Omental fat pad (tissue), 4 donors: ENCODE measurements at places on chromosomes 6 and 20.

DNA sequence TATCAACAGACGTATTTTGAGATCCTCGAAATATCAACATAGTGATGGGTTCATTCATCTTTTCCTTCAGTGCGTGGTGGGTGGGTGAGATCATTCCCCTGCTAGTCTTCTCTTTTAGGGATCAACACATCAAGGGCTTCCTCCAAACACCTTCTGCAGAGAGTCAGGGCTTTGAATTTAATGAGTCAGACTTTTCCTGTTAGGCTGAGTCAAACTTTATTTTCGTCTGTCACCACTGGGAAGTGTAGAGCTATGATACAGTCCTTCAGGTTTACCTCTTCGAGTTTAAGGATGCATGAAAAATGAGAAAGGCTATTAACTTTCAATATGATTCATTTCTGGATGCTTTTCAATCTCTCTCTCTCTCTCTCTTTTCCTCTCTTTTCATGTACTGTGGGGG, 189.1 kb downstream of the BMP2 start:
- DNase-seq, result no peak

GRCh38 chr20:13778827-13779226, 5.9 kb downstream of the ESF1 start:
- DNase-seq, result no peak

- no peak for DNase-seq
Observed at GRCh38 chr20:20368418-20369249, 730 bp downstream of the INSM1 start.

- peak; percentile 27 for DNase-seq
Observed at GRCh38 chr20:44909872-44910689, at the start of gene PABPC1L. PABPC1L (plus strand) TSS chr20:44910060; CDS start chr20:44910144, 84 bp downstream.

GRCh38 chr20:9038791-9039535, 29.9 kb upstream of the PLCB4 start:
- no peak for DNase-seq
